ENCODE measurements at places on chromosomes 7 and 10.
A peak's percentile ranks its signal among the peaks of the same experiment; 100 is the strongest.

DNA sequence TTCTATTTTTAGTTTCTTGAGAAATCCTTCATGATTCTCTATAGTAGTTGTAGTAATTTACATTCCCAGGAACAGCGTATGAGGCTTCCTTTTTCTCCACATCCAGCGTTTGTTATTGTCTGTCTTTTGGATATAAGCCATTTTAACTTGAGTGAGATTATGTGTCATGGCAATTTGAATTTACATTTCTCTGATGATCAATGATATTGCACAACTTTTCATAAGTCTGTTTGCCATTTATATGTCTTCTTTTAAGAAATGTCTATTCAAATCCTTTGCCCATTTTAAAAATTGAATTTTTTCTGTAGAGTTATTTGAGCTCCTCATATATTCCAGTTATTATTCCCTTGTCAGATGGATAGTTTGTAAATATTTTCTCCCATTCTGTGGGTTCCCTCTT lies 285.1 kb downstream of the REEP3 start:
- no peak for DNase-seq

DNA sequence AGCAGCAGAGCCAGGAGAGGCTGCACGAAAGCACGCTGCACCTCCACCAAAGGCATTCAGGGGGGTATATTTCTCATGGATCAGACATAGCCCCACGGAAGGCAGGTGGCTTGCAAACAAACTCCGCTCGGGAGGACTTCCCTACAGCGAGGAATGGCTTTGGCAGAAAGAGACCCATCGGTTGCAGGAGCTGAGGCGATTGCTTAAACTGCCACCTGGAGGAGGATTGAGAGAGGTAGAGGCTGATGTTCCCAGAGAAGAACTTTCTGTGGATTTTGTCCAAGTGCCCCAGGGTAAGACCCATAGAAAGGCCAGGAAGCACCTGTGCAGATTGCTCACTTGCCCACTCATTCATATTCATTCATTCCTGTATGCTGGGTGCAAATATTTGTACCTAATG lies 89.1 kb downstream of the NEUROD6 start:
- DNase-seq: no peak

DNA sequence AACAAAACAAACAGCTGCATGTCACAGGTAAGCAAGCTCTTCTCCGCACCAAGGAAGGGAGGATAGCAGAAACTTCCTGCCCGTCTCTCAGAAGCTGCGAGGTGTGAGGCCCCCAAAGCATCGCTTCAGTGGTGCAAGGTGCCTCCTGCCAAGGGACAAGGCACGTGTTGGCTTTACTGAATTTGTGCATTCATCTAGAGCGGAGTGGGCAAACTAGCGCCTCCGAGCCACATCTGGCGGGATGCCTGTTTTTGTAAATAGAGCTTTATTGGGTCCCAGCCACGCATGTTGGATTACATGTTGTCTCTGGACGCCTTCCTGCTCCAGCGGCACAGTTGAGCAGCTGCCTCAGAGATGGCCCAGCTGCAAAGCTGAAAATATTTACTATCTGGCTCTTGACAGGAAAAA lies 27.7 kb downstream of the PHYH start:
- DNase-seq: no peak

- no peak for DNase-seq
These were observed 38.2 kb upstream of the RPA3 start for GRCh38 chr7:7756577-7756976.

GRCh38 chr10:123043409-123043925 lies 34.7 kb downstream of the ACADSB start:
- DNase-seq: peak; percentile 19

DNA sequence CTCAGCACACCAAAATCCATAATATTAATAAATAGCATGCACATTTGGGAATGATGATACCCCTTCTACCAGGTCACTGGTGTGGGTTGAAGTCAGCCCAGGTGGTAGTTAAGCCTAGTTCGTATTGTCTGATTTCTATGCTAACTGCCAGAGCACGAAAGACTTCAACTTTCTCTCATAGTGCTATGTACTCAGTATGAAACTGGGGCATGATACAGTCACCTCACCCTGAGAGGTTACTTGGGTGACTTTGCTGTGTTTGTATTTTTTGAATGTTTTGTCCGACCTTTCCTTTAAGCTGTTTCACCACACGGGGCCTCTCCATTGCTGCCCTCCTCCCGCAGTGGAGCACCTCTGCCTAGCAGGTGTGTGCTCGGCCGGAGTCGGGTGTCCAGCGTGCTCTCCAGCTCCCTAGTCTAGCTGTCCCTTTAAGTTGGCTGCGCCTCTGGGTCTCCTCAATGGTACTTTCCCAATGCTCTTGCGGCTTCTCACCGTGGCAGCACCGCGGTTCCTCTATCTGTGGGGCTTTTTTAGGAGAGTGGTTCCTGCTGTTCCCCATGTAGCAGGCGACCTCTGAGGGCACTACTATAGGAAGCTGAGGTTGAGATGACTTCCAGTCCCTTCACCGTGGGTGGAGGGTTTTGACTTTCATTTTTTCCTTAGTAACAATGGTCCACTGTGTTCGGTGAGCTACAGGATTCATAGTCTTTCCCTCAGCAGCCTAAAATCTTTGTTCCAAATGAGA lies 524.0 kb upstream of the PFKP start:
- DNase-seq: no peak

DNA sequence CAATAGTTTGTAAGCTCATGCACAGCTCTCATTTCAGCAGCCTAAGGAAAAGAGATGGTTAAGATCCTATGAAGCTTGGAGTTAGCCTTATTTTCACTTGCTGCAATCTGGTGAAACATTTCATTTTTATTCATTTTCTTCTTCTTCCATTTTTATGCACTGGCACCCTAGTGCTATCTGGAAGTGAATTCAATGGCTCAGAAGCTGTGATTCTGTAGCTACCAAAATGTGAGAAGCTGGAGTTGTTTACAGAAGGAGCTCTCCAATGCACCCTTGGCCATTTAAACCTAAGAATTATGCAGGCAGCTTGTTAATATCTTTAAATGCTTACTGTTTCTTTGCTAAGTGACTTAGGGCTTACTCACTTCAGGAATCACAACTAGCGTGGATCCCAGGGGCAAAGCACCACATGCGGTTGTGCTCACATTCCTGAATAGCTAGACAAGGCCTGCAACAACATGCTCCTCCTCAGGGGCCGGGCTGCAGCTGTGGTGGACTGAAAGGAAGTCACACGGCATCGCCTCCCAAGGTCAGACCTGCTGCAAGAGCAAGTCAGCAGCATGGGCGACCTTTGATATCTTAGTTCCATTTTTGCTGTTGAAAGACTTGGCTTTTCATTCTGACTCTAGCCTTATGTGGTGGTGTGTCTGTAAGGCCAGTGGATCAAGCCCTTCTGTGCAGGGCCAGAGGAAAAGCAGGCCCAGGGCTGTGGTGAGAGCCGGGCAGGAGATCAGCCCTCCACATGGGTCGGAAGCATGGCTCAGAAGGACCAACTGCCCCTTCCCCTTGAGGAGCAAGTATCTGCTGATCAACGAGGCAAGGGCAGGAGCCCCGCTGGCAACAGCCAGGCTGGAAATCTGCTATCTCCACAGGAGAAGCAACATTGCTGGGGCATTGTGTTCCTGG lies 91.9 kb upstream of the MBL2 start:
- DNase-seq: no peak

DNA sequence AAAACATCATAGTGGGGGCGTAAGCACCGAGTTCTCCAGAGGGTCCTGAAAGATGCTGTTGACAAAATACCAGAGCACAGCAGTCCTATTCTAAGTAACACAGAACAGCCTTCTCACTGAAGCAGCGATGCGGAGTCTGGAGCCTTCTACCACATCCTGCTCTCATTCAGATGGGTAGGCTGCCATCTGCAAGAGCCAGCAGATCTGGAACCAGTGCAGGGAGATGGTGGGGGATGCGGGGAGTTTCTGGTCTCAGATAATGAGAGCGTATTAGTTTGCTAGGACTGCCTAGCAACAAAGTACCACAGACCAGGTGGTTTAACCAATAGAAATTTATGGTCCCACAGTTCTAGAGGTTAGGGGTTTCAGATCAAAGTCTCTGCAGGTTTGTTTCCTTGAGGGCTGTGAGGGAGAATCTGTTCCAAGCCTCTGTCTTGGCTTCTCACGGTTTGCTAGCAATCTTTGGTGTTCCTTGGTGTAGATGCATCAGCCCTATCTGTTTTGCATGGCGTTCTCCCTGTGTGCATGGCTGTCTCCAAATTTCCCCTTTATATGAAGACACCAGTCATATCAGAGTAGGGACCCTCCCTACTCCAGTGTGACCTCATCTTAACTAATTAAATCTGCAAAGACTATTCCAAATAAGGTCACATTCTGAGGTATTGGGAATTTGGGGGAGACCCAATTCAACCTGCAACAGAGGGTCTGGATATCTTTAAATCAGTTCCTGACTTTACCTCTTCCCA lies 52.0 kb upstream of the STEAP1B start:
- DNase-seq: no peak

- no peak for DNase-seq
These were observed 694 bp downstream of the RBM20 start for GRCh38 chr10:110644598-110645462.

DNA sequence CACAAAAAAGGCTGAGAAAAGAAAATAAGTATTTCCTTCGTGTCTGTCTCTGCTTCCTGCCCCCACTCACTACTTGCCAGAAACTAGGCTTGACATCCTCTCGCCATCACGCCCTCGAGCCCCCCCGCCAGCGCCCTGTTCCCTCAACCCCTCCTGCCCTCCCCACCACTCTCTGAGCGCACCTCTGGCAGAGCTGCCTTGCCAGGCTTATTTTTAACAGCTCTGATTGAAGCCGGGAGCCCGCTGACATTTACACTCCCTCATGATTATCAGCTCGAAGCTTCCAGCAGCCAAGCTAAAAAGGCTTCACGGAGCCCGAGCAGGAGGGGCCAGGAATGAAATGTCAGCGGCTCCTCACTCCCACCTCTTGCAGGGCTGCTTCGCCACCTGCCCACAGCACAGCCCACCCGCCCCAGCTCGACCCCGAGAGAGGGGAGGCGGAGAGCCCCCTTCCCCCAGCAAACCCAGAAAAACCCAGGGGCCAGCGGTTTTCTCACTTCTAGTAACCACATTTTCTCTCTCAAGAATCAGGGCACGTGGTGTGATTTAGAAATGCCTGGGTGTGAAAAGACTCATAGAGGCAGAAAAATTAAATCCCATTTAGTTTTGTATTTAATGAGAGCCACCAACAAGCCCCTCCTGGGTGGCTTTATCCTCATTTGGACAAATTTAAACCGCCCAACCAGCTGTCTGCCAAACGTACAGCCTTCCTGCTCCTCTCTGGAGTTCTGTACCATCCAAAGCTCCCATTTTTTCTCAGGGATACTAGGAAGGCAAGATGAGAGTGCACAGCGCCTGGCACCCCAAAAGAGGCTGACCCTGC lies 89.3 kb downstream of the SLIT1 start:
- DNase-seq: no peak

DNA sequence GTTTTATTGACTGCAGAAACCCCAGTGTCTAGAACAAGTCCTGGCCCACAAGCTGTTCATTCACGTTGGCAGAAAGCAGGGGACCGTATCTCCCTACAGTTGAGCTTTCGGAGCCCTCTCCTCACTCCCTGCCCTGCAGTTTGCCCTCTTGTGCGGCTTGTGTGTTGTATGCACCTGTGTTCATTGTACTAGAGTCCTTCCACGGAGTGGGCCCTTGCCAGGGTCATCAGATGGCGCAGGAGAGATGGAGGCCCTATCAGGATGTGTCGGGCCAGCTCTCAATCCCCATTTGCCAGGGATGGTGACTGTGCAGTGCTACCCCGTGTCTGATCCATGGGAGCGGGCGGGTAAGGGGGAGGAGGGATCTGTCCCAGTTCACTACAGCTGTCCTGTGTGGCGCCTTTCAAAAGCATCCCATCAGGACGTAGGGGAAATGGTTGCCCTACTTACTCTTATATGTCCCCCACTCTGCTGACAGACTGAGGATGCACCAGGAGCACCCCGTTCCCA lies 77.4 kb upstream of the PRR15 start:
- no peak for DNase-seq

GRCh38 chr10:133608855-133609254 lies 17.7 kb downstream of the FRG2B start:
- no peak for DNase-seq

DNA sequence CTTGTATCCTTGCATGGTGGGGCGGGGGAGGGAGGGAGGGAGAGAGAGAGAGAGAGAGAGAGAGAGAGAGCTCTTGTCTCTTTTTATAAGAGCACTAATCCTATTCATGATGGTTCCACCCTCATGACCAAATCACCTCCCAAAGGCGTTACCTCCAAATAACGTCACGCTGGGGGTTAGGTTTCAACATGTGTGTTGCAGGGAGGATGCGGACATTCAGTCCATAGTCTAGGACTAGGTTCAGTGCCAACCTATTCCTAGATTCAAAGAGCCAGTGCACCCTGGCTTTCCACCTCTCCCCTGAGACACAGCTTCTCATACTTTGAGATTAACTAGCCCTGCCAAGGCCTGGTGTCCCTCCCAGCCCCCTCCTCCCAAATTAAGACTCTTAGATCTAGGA lies 123.0 kb downstream of the GRK5 start:
- no peak for DNase-seq

- no peak for DNase-seq
These were observed 277.1 kb upstream of the KLF6 start for GRCh38 chr10:4062072-4062471.

- DNase-seq: no peak
These were observed 98.3 kb downstream of the CHST15 start for GRCh38 chr10:123995082-123995460.

- no peak for DNase-seq
These were observed 139.4 kb downstream of the ITGB8 start for GRCh38 chr7:20470082-20470481.

- DNase-seq: no peak
These were observed 64.4 kb downstream of the SAMD9 start for GRCh38 chr7:93053209-93053948.

GRCh38 chr7:113071465-113071864 lies 15.2 kb downstream of the GPR85 start:
- no peak for DNase-seq
